ENCODE measurements at places on chromosomes 1 and 21.
A peak's percentile ranks its signal among the peaks of the same experiment; 100 is the strongest.

DNA sequence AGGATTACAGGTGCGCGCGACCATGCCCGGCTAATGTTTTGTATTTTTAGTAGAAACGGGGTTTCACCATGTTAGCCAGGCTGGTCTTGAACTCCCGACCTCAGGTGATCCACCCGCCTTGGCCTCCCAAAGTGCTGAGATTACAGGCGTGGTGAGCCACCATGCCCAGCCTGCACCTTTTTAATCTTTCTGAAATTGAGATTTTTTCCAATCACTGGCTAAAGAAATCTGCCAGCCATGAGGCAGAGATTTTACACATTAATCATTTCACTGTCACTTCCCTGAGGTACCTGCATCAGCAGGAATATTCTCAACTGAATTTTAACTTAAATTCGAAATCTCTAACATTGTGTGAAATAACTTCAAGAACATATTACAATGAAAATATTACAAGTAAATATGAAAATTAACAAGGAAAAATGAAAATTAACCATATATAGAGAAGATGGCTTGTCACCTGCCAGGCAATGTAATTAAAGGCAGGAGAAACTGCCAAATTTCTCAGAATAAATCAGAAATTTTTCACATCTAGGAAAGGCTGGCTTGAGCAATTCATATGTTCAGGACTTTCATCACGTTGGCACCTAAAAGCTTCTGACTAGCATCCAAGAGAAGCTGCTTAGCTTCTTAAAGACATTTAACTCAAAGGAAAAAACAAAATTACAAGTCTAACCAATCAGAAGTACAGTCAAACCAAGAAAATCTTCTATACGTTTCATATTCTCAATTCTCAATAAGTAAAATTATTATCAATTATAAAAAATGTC, 5.9 kb downstream of the ANKRD13C start:
- no peak for DNase-seq

- no peak for DNase-seq
Observed at GRCh38 chr21:30232011-30232410, 16.1 kb upstream of the CLDN8 start.

- DNase-seq, result no peak
Observed at GRCh38 chr1:154081386-154082126, 73.3 kb downstream of the NUP210L start.

- no peak for DNase-seq
Observed at GRCh38 chr1:64038965-64039364, 164.5 kb upstream of the UBE2U start.

DNA sequence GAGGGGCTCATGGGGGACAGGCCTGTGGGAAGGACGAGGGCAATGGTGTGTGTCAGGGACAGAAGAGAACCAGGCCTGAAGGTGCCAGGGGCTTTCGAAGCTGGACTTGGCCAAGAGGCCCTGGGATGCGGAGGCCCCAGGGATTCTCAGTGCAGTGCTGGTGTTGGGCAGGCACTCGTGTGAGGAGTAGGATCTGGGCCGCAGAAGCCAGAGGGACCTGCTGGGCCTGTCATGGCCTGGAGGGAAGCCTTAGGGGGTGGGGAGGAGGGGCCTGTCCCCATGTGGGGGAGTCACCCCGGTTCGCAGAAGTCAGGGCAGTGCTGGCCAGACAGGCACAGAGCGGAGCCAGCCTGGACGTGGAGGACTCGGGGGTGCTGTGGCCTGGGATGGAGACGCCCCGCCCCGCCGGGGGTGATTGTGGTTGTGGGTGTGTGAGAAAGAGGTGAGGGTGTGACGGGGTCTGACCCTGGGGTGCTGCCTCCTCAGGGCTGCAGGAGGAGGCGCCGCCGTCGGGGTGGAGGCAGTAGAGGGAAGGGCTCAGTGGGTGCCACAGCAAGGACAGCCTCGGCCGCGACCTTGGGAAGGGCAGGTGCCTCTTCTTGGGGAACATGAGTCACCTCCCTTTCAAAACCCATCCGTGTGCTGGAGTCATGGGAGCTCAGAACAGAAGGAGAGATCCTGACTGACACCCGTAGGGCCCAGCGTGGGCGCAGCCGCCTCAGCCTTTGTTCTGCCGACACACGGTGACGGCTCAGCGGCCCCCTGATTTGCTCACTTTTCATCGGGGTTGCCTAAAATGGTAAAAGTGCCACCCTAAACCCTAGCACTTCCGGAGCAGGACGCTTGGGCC, 33.9 kb downstream of the FAAP20 start:
- no peak for DNase-seq

GRCh38 chr1:236235116-236235515, 46.6 kb downstream of the ERO1B start:
- DNase-seq, result no peak

GRCh38 chr1:235935235-235936225, 68.8 kb upstream of the LYST start:
- DNase-seq, result no peak

GRCh38 chr1:36093226-36093625, 4.5 kb downstream of the ADPRS start:
- DNase-seq, result no peak

- DNase-seq, result peak; percentile 14
Observed at GRCh38 chr1:233293556-233294446, 1.7 kb downstream of the PCNX2 start.

GRCh38 chr1:17837233-17838030, 82.3 kb downstream of the ACTL8 start:
- no peak for DNase-seq

GRCh38 chr1:73907051-73907450, 290.9 kb downstream of the LRRIQ3 start:
- no peak for DNase-seq

DNA sequence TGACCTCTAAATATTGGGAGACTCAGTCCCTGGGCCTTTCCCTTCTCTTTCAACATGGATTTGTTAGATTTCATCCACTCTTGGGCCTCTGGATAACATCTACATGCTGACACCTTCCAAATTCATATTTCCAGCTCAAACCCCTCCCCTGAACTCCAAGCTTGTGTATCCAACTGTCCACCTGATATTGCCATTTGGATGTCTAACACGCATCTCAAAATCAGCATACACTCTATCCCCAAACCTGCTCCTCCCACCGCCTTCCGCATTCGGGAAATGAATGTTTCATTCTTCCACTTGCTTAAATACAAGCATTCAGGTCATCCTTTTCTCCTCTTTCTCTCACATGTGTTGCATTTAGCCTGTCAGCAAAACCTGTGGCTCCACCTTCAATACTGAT, 17.5 kb upstream of the KAZN start:
- no peak for DNase-seq

Data from Caki2 (cell line).